Naive thymus-derived CD8-positive, alpha-beta T cell (primary cell): ENCODE measurements at places on chromosomes 13 and 19.

DNA sequence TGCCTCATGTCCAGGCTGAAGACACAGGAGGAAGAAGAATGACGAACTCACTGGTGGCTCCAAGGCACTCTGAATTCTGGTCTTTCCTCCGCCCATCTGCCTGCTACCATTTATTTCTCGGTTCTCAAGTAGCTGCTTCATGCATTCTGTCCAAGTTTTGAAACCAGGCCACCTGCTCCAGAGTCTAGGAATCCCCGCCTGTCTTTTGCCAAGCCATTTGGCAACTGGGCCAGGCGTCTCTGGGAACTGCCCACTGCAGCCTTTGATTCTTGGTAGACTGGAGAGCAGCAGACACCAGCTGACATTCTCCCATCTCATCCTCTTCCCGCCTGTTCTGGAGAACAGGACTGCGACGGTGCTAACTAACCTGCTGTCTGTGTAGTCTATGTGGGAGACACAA, 10.8 kb downstream of the SLC35E1 start:
- DNase-seq, result no peak

GRCh38 chr13:35672611-35673010, 196.1 kb upstream of the MAB21L1 start:
- DNase-seq, result no peak

GRCh38 chr13:110305949-110306339, 1.0 kb downstream of the COL4A1 start:
- no peak for DNase-seq

DNA sequence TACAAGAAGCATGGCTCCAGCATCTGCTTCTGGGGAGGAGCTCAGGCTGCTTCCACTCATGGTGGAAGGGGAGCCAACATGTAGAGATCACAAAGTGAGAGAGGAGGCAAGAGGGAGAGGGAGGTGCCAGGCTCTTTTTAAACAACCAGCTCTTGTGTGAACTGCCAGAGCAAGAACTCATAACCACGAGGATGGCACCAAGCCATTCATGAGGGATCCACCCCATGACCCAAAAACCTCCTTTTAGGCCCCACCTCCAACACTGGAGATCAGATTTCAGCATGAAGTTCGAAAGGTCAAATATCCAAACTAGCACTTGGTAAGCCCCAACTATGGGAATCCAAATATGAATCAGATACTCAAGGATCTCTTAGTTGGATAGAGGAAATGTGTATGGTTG, 131.2 kb downstream of the RXFP2 start:
- DNase-seq, result no peak

GRCh38 chr19:7904074-7905020, 670 bp downstream of the MAP2K7 start:
- peak; percentile 74 for DNase-seq

DNA sequence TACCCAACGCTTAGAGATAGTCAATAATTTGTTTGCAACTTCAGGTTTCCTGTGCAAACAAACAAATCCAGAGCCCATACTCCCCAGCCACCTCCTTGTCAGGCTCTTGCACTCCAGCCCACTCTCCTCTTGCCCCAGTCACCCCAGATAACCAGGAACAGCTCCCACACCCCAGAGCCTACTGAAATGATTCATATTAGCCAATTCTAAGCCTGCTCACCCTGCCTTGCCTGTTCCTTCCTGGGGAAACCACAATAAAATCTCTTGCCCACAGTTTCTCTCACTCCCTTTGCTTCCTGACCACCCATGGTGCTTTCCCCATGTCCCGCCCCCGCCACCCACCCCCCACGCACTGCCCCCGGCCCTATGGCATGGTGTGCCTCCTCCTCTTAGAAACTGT, 3.8 kb upstream of the ACTL9 start:
- DNase-seq, result no peak

DNA sequence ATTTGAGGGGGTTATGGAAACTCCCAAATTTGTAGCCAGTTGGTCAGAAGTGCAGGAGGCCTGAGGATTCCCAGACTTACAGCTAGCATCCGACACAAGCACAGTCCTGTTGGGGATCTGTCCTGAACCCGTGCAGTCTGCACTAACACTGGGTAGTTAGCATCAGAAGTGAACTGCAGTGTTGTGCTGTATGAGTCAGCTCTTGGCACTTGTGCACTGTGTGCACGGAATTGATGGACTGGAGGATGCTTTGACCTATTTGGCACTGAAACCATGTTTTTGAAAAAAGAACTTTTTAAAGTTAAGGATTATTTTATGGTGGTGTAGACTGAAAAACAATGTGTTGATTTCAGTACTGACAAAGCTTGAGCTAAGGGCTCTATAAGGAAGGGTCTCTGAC, 279.0 kb downstream of the NHLRC3 start:
- DNase-seq, result no peak

DNA sequence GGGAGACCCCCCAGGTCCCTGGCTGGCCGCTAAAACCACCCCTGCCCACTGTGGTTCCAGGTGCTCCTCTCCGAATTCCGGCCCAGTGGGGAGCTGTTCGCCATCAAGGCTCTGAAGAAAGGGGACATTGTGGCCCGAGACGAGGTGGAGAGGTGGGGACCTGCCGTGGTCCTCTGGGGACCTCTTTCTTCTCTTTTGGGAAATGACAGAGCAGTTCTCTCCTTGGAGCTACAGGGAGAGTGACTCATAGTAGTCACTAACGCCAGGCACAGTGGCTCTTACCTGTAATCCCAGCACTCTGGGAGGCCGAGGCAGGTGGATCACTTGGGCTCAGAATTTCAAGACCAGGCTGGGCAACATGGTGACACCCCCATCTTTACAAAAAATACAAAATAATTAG, 7.3 kb downstream of the PTGER1 start:
- no peak for DNase-seq

- DNase-seq, result peak; percentile 54
These were observed 1.2 kb upstream of the EEF2 start for GRCh38 chr19:3986260-3987041.

GRCh38 chr13:111859354-111860230, 207.4 kb upstream of the SOX1 start:
- no peak for DNase-seq

- no peak for DNase-seq
These were observed 9.3 kb upstream of the TRPC4 start for GRCh38 chr13:37878921-37879320.
